ENCODE measurements at places on chromosomes 7 and 10. TPM values are rescaled to one million over a fixed set of nuclear protein-coding genes. Genes with fewer than 3 reads are reported as not detected.

DNA sequence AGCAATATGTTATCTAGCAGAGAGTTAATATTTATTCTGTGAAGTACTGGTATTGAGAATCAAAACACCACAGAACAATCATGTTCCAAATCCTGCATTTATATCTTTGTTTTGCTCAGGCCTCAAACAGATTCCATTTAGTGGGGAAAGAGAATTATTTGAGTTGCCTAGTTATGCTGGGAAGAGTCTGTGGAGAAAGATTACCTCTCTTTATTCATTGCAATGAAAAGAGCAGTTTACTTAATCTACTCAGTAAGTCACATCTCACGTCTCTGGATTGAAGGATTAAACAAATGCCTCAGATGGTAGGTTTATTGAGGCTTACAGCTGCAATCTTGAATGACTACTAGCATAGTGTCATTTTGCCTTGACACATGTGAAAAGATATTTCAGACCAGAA is 76.4 kb downstream of the RUNDC3B start:
- DNase-seq: no peak

DNA sequence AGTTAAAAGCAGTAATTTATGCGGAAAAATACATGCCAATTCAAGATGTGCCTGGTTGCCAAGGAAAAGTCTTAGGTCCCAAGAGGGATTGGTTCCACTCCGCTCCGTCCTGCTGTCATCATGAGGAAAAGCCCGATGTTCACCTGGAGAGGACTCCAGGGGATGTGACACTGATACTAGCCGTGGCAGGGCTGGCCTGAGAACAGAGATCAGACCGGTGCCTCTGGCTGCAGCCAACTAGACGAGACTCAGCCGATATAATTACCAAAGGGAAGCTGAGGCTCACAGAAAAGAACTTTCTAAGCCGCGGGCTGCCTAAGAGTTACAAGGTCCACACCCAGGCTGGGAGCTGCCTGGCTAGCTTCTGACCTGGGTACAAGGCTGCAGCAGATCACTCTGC is 81.3 kb upstream of the UNC5B start:
- no peak for DNase-seq

GRCh38 chr10:129033790-129034272 is 433.2 kb upstream of the MGMT start:
- DNase-seq: no peak

The STEAP4 gene
- total RNA-seq: 10.5 TPM

DNA sequence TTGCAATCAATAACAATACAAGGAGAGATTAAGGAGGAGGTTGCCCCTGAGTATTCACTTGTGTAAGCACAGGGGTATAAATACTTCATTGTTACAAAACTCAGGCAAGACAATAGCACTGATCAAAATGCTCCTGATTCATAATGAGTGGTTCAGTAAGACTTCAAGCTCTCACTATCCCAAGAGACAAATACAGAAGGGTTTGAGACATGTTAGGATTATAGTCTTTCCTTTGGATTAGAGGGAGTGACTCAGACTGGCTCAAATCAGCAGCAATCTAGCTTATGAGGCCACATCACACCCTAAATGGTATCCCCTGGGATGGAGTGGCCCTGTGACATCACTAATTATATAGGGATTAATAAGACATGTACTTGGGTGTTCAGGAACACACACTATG is 167.2 kb upstream of the HGF start:
- no peak for DNase-seq

The CEP55 gene
- not detected for total RNA-seq

The C10orf143 gene
- 1.4 TPM for total RNA-seq

DNA sequence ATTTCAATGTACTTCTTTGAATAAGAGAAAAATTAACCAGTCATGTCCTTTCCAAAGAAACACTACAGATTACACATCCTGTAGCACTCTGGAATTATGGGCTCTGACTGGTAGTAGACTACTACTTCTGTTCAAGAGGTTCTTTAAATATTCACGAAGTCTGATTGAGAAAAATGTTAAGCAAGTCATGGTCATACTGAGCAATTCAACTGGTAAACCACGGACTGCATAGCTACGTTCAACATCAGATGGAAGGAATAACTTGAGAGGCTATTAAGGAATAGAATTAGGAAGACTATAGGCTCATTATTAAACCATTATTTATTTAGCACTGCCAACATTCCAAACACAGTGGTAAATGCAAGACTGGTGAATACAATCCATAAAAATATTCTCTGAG is 160.8 kb downstream of the IMMP2L start:
- no peak for DNase-seq

GRCh38 chr7:116209561-116210070 is 723 bp upstream of the TES start:
- no peak for DNase-seq

GRCh38 chr7:96729820-96730219 is 20.2 kb upstream of the SEM1 start:
- DNase-seq: no peak

- no peak for DNase-seq
Observed at GRCh38 chr10:26488344-26488743, 50.2 kb downstream of the APBB1IP start.

The TCERG1L gene
- total RNA-seq: not detected

DNA sequence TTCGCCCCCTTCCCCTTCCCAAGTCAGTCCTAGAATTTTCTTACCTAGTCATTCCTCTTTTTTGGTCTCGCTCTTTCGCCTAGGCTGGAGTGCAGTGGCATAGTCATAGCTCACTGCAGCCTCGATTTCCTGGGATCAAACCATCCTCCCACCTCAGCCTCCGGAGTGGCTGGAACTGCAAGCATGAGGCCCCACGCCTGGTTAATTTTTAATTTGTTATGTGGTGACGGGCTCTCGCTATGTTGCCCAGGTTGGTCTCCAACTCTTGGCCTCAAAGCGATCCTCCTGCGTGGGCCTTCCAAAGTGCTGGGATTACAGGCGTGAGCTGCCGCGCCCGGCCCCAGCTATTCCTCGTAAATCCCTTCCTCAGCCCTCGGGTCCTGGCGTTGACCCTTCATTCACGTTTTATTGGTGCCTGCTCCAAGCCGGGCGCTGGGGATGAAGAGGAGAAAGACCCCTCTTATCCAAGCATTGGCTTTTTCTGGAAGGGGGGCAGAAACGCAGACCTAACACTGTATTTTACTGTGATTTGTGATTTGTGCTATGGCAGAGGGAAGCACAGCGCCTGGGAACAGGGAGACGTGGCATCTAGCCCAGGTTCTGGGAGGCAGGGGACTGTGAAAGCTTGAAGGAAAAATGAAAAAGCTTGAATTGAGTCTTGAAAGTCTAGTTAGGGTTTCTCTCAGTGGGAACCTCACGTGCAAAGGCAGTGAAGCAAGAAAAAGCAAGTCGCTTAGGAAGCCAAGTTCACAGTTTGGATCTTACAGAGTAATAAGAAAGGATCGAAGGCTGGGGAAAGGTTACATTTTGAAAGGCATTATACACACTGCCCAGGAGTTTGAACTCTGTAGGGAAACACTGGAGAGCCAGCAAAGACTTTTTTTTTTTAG is 516 bp downstream of the ZNHIT1 start:
- peak; percentile 61 for DNase-seq

DNA sequence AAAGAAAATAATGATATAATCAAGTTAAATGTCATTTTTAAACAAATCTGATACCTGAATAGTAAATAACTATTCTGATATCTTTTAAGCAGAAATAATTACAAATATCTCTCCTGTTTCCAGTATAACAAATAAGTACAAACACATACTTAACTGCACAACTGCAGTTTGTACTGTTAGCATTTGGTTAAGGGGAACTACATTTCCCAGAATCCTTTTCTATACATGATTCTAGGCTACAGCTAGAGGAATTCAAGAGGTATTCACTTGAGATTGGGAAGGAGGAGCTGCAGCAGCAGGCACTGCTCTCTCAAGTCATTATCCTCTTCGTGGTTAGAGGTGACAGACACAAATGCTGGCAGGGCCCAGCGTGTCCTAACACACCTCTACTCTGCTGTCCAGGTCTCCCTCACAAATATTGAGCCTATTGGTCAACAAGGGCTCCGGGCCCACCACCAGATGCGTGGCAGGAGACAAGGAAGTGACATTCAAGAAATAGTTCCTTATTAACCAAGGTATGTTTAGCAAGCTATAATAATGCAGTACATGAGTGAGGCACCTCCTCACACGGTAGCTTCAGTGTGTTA is 255.1 kb upstream of the MKLN1 start:
- no peak for DNase-seq

DNA sequence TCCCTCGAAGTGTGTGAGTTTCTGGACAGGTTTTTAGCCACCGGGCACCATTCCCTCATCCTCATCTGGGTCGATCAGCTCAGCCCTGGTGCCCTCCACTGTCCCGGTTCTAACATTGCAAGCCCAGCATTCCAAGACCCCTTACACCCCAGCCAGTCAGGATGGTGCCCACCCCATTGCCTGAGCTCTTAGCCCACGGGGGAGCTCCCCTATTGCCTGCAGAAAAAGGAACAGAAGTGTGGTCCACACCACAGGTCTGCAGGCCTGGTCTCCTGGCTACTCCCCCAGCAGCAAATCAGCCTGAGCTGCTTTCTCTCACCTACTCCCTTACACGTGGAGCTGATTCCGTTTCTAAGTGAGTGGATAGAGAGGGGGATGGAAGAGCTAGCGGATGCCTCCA is 4.8 kb downstream of the CALML5 start:
- peak; percentile 22 for DNase-seq

- DNase-seq: peak; percentile 97
Observed at GRCh38 chr10:73965890-73966768, 31.8 kb upstream of the VCL start.

The LIPK gene
- total RNA-seq: not detected

- no peak for DNase-seq
Observed at GRCh38 chr7:111132833-111133232, 41.9 kb downstream of the LRRN3 start.

DNA sequence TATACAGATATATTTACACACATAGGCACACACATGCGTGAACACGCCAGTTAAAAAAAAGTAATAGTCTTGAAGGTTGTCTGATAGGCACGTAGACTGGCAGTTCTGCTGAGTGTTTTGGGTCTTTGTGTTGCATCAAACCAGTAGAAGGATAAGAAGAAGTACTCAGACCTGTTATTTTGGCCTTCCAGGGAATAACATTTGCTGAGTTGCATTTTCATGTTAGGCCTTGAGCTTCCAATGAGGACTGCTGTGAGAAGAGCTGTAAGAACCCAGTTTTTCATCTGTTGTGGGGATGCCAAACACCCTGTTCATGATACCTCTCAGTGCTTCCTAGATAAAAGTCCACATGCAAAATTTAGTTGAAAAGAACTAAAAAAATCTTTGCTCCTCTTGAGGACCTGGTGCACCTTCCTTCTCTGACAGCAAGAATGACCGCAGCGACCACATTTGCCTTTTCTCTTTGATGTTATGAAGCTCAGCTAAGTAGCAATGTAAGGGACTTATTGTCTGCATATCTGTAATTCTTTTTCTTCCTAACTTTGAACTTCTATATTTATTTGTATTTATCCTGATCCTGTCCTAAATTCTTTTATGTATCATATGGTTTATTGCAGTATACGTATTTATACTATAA is 27.2 kb downstream of the HIPK2 start:
- DNase-seq: no peak

DNA sequence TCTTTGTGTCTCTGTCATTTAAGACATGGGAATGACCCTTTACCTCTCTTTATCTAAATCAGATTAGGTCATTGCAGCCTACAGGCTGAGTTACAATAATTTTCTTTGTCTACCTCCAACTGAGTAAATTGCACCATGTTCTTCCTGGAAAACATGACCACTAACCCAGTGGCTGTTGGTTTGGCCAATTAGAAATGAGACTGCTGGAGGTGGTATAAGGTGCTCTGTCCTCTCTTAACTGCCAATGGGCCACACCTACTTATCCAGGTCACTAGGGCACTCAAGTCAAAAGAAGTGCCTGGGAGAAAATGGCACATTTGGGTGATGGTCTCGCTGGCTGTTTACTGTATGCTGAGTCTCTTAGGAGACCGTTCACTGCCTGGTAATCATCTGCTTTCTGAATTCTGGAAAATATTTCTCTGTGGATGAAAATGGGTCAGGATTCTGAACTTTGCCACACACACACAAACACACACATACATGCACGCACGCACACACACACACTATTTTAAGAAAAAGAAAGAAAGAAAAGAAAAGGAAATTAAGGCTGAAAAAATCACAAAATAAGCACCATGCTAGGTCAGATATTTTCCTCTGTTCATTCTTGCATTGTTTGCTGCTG is 16.4 kb downstream of the STAMBPL1 start:
- no peak for DNase-seq

DNA sequence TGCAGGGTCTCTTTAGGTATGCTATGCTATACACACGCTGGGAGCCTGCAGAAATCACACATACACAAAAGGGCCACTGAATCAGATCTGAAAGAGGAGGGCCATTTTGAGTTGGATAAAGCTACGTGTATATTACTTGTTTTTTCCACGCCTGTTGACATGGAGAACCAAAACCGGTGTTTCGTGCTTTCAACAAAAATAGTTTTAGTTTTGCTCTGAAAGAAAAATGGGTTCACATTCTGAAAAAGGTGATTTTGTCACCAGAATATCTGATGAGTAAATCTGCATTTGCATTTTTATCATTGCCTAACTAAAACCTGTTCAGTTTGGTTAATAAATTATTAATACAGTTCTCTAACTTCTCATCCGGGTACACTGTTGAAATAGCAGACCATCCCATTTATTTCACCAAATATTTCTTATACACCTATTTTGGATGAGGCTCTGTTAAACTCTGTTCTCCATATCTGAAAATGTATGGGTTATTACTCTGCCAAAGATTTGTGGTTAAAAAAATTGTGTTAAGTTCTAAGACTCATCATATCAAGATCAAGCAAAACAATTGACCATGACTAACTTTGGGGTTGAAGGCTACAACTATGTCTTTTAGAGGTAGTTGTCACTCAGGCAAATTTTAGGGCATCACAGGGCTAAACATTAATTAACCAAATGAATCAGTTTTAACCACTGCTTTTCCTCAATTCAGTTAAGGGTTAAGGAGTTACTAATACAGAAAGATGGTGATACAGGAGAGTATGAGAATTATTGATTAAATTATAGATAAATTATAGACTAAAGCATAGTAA is 101.2 kb upstream of the RPA3 start:
- no peak for DNase-seq

DNA sequence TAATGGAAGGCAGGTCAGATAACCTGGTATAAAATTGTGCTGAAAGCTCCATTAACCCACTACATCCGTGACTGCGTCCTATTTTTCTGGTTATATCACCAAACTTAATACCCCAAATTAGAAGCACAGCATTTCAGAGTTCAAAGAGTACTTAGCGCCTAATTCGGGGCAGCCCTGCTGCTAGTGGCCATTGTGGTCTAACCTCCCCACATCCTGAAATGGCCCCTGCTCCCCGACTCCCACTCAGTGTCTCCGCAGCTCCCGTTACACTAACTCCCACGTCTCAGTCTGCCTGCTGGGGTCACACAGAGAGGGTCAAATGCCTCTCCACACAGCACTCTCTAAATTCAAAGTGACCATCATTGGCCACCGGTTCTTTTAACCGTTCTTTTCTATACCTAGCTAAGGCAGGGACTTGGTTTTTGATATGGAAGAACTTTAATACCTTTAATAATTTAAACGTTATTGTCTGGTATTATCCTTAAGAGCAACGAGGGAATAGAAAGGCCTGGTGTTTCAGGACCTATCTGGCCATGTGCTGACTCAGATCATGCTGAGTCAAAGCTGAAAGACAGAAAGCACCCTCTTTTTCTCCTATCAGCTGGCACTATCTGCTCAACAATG is 117.1 kb downstream of the KMT2E start:
- no peak for DNase-seq

Data from sigmoid colon (tissue), 7 donors.